ENCODE measurements at places on chromosomes 2 and 18.

DNA sequence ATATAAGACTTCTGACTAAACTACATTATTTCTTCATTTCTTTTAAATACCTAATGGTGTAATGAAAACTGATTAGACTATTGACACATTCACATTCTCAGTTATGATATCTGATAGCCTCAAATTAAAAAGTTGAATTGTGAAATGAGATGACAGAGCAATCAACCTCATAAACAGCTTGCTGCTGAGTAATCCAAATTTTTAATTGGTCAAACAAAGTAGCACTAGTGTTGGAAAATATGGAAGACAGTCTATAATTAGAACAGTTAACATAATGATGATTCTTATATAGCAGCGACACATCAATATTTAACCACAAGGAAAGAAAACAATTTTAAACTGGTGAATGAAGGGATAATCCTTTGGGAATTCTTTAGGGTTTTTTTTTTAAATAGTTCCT lies 91.9 kb upstream of the LRP1B start:
- peak; percentile 13 for DNase-seq

- no peak for DNase-seq
Measured at GRCh38 chr2:15666861-15667808, 75.5 kb downstream of the DDX1 start.

- no peak for DNase-seq
Measured at GRCh38 chr2:60068755-60069154, 484.7 kb downstream of the BCL11A start.

- DNase-seq, result peak; percentile 71
Measured at GRCh38 chr18:59008302-59008974, 131.2 kb upstream of the SEC11C start.

GRCh38 chr2:181776336-181776735 lies 96.0 kb upstream of the NEUROD1 start:
- no peak for DNase-seq

GRCh38 chr18:25123438-25124232 lies 228.3 kb downstream of the ZNF521 start:
- no peak for DNase-seq

- DNase-seq, result no peak
Measured at GRCh38 chr2:136131961-136132824, 14.2 kb upstream of the CXCR4 start.

- no peak for DNase-seq
Measured at GRCh38 chr2:141058556-141058955, 1072.3 kb downstream of the LRP1B start.

DNA sequence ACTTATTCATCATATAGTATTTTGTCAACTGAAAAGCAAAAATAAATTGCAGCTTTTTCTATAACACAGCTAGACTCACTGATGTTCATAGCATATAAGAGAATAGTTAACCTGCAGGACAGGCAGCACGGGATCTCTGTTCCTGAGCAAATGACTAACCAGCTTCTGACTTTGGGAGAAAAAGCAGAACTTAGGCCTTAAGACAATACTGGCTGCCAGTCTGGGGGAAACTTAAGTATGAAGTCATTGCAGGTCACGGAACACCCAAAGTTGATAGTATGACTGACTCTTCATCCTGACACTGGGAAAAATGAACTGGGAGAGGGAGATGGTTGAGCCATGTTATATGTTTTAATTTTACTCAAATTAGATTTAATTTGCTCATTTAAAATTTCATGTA lies 113.0 kb downstream of the DPP4 start:
- DNase-seq, result no peak

DNA sequence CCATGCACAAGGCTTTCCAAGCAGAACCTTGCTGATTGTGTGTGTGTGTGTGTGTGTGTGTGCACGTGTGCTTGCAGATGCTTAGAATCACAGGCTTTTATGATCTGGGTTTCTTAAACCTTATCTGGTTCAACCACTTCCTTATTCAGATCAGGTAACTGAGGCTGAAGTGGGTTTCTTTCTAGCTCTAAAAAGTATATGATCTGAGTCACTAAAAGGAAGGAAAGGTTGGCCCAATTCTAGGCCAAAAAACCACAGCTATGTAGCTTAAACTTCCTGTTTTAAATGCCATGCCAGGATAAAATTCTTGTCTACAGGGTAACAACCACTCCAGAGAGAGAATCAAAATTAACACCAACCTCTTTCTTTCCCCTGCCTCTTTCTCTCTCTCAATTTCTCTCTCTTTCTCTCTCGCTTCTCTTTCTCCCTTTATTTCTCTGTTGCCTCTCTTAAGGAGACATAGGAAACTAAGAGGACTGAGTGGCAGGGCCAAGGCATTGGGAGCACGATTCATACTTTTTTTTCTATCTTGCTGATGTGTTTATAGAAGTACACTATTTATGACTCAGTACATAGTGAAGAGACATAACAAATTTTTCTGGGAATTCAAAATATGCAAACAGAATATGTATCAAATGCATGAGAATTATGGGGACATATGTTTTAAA lies 140.3 kb downstream of the TRIB2 start:
- DNase-seq, result peak; percentile 87

DNA sequence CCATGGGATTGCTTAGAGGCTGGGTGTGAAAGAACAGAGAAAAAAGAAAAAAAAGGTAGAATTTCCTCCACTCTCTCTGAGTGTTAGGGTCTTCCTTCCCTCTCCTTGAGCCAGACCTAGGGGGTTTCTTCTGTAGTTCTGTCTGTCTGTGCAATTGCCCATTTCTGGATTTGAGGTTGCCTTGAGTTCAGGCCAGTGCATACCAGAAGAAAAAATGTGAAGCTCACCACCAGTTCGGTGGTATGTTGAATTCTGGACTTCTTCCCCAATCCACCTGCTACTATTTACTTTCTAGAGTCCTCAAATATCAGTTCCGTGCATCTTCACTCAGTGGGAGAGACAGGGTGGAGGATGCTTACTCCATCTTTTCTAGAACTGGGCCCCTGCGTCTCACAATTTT lies 15.3 kb upstream of the SELENOI start:
- DNase-seq, result peak; percentile 46

- no peak for DNase-seq
Measured at GRCh38 chr2:112031473-112032223, 23.4 kb upstream of the TMEM87B start.

DNA sequence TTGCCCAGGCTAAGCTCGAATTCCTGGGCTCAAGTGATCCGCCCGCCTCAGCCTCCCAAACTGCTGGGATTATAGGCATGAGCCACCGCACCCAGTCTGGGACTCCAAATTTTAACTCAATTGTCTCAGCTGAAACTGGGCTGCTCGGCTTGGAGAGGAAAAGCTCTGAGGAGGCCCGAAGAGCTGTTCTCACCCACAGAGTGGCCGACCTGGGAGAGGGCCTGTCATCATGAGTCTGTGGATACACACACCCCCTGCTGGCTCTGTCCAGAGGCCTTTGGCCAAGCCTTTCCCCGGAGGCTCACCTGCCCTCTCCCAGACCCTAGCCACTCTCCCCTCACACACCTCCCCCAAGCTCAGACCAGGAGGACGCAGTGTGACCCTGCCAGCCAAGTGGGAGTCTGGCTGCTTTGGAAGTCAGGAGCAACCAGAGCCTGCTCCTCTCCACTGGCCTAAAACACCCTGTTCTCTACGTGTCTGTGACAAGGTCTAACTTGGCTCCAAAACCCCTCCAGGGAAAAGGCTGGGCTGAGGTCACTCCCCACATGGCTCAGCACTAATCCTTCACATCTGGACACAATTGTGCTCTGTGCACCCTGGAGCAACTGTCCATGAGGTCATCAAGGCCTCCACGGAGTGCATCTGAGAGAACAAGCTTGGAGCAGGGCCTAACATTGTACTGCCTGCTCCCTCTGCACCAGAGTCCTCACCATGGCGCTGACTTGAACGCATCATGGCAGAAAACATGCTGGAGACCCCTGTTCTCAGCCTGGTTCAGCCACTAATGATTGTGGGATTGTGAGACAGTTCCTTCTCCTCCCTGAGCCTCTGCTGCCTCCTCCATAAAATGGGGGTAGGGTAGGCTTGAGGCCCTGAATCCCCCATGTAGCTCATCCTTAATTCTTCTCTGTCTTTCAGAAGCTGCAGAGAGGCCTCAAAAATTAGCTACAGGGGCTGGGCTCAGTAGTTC lies 49.9 kb upstream of the RAB6C start:
- DNase-seq, result peak; percentile 80

DNA sequence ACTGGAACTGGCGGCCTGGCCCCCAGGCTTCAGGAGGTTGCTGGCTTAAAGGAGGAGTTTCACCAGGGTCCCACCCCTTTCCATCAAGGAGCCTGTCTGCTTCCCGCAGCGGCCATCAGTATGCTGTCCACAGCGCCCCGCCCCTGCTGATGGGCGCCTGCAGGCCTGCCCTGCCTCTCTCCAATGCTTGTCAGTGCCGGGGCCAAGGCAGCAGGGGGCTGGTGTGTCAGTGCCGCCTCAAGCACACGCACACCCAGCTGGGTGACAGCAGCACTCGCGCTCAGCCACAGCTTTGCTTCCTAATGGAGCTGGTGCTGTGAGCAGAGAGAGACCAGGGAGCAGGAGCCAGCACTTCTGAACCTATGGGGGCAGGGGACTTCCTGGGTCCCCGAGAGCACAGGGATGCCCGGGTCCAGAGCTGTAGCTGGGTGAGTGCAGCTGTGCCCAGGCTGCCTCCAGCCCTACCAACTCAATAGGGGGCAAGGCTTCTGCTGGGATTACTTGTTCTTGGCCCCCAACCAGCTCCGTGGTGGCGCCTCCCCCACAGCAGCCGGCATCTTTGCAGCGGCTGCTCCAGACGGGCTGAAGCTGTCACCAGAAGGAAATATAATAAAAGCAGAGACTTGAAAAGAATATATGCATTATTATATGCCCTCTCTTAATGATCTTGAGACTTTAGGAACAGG lies 377.2 kb upstream of the LRATD1 start:
- DNase-seq, result no peak

DNA sequence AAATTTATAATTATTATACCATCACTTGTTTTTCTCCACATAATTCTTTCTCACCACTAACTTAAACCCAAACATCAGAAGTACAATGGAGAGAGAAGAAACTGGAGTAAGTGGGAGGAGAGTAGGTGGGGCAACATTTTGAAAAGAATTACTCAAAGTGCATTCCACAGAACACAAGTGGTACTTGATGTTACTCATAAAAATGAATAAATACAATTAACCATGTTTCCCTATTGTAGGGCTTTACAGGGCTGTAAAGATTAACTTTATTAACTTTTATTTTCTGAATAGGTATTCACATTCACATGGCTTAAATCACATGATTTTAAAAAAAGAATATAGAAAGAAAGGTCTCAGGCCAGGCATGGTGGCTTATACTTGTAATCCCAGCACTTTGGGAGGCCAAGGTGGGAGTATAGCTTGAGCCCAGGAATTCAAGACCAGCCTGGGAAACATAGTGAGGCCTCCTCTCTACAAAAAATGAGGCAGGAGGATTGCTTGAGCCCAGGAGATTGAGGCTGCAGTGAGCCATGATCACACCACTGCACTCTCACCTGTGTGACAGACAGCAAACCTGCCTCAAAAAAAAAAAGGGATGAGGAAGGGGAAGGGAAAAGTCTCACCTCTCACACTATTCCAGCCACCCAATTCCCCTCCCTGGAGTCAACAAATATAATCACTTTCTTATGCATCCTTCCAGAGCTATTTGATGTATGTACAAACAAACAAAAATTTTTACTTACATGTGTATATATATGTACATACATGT lies 47.1 kb downstream of the KCNG3 start:
- no peak for DNase-seq

GRCh38 chr2:103986001-103986400 lies 867.9 kb upstream of the POU3F3 start:
- no peak for DNase-seq

- DNase-seq, result no peak
Measured at GRCh38 chr18:4528405-4528804, 73.3 kb upstream of the DLGAP1 start.

DNA sequence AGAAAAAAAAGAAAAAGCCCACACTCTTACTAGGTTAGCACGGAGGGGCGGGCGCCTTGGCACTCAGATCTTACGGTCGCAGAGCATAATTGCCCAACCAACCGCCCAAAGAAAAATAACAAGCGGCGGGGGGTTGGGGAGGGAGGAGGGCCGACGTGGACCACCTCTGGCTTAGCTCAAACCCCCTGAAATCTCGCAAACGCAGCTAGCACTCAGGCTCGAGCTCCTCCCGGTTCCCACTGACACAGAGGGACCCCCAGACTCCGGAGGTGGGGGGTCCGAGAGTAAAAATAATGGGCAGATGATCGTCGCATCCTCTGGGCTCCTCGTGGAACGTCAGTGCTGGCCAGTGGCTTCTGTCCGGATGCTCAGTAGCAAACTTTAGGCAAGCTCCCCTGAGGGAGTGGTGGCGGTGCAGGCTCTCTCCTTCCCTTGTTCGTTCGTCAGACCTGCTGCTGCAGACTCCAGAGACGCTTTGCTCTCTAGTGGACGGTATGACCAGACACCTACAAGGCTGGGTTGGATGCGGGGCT lies 12.0 kb downstream of the CATIP start:
- no peak for DNase-seq

- DNase-seq, result no peak
Measured at GRCh38 chr2:37783545-37783944, 112.1 kb upstream of the CDC42EP3 start.

- DNase-seq, result peak; percentile 86
Measured at GRCh38 chr2:241637018-241637794, at the start of the genes ATG4B and THAP4. ATG4B (plus strand) TSS chr2:241637693; CDS start chr2:241637715, 22 bp downstream. THAP4 (minus strand) TSS chr2:241637158; CDS start chr2:241637017, 141 bp downstream.

GRCh38 chr18:48915626-48916425 lies 34.9 kb downstream of the SMAD7 start:
- peak; percentile 77 for DNase-seq

- peak; percentile 47 for DNase-seq
Measured at GRCh38 chr18:5543773-5544389, at the start of gene EPB41L3. EPB41L3 (minus strand) TSS chr18:5543997; CDS start chr18:5489183, 54,814 bp downstream.

DNA sequence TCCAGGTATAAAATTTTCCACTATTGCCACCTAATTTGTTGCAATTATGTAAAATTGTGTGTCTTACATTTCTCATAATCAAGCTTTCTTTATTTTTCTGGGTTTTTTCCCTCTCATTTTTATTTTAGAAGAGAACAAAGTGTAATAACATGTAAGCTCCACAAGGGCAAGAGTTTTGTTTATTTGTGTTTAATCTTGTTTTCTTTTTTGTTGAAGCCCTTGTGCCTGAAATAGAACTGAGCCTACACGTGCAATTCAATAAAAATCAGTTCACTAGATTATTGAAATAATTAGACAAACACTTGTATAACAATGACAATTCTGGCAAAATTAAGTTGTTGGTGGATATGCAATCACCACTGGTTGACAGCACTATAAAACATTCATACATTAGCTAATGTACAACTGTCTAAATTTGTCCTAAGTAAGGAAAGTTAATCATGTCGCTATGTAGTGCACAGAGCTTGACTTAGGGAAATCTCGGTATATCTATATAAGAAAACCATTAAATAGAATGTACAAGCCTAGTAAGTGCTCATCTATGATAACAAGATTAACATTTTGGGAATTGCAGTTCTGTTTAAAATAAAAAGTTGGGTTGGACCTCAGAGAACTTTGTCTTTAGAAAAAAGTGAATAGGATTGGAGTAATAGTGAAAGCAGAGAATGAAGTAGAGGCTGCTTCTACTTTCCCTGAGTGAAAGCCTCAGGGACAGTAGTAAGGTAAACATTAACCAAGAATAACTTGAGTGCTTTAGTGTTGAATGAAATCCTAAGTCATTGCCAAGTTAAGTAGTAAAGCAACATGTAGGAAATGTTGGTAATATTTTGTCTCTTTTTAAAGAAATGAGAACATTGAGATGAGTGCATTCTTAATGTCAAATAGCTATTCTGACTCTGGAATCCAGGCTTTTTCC lies 37.4 kb upstream of the NOL4 start:
- no peak for DNase-seq

- DNase-seq, result peak; percentile 79
Measured at GRCh38 chr2:196486146-196486545, 153.4 kb upstream of the CCDC150 start.

GRCh38 chr2:222304737-222305515 lies 6.1 kb upstream of the PAX3 start:
- DNase-seq, result no peak

- DNase-seq, result no peak
Measured at GRCh38 chr18:62832282-62832681, 116.9 kb downstream of the PHLPP1 start.

Measured in fibroblast of skin of scalp (primary cell).